Psoas muscle (tissue), 8 donors: ENCODE measurements at places on chromosomes 6 and 20. TPM values are rescaled to one million over a fixed set of nuclear protein-coding genes. Genes with fewer than 3 reads are reported as not detected.

DNA sequence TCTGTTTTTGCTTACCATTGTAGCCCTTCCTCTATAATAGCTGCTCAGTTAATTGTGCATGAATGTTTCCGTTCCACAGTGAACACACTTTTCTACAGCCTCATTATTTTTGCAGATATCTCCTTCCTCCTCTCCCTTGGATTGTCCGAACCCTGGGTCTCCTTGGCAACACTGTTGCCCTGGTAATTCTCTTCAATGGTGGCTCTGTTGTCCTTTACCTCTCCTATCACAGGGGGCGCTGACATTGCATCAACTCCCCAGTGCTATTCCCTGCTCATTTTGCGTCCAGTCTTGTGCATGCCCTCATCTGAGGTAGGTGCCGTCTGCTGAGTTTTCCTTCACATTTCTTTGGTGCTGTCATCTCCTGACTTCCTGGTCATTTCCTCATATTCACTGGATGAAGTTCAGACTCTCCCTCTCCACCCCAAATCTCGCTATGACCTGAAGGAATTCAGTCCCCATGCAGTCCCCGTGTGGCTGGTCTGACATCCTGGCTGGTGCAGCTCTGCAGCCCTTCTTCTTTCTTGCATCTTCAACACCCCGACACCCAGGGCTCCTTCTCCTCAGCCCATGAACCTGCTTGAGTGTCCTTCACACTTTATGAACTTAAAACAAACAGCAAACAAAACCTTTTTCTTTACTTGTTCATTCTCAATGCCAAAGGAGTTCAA, 21.1 kb downstream of the PHACTR2 start:
- no peak for DNase-seq

GRCh38 chr6:45959534-45960145, 56.0 kb downstream of the CLIC5 start:
- no peak for DNase-seq

GRCh38 chr6:130405549-130405948, 39.7 kb downstream of the TMEM200A start:
- DNase-seq: no peak

- peak; percentile 64 for DNase-seq
These were observed 72.0 kb downstream of the DACT2 start for GRCh38 chr6:168247443-168248147.

- peak; percentile 12 for DNase-seq
These were observed 31.1 kb upstream of the DLGAP4 start for GRCh38 chr20:36275011-36275410.

DNA sequence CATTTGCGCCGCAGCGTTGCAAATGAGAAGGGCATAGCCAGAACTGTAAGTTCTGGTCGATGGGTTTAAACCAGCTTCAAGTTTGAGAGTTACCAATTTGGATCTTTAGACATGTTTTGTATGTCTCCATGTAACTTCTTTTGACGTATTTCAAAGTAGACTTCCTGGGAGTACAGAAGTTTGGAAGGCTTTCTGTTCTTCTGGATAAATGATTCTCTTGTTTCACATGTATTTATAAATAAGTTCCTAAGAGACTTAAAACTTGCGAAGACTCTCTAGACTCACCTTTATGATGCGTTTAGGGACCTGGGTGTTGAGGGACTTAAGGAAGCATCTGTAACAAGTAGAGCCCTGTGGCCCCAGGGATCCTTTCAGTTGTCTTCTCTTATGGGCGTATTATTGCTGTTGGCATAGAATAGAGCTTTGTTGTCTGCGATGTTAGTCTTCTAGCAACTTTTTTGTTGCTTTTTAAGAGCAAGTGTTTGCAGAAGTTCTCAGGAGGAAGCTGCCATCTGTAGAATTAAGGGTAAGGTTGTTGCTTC, 1.3 kb downstream of the CDYL start:
- DNase-seq: no peak

- DNase-seq: no peak
These were observed 22.3 kb upstream of the LAMP5 start for GRCh38 chr20:9492067-9492466.

DNA sequence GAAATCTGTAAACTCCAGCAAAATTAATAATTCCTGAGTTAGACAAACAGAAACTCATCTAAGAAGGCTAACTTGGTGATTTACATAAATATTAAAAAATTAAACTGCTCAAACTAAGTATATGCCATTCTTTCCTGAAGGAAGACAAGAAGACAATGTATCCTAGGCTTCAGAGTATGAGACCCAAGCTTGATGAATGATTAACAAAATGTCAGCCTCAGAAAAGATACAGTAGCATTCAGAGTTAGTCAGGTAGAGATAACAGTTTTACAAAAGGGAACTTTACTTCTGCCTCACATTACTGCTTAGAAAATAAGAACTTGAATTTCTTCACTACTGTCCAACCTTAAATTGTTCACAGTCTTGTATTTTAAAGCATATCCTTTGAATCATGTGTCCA, 12.0 kb downstream of the CSNK2A1 start:
- DNase-seq: no peak

DNA sequence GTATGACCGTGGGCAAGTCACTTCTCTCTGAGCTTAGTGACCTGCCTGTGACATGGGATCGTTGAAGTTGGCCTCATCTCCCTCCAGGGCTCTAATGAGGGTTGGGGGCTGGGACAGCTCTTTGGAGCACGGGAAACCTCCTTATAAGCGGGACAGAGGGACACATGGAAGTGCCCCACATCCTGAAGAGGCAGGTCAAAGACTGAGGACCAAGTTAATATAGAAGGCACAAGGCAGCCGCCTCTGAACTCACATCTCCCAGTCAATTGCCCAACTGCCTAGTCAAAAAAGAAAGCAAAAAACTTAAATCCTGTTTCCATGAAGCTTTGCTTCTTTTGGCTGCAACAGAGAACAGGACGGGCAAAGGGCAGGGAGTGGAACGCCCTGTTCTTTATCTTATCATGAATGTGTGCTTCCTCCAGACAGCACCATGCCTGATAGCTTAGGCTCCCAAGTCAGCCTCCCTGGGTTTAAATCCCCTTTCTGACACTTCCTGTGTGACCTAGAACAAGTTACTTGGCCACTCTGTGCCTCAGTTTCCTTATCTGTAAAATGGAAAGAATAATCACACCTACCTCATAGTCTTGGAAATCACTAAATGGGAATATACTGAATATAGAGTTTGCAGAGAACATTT, 27.1 kb downstream of the LBP start:
- no peak for DNase-seq

DNA sequence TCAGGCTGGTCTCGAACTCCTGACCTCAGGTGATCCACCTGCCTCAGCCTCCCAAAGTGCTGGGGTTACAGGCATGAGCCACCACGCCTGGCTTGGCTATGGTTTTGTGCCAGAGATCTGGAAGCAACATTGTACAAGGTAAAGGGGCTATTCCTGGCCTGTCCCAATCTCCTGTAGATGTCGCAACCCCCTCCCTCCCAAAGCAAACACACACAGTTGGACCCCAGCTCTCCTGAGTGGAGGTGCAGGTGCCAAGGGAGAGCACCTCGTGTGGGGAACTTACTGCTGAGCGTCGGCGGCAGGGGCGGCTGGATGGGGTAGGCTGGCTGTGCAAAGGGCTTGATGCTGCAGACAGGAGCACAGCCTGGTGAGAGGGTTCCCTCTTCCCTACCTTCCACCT, 8.8 kb downstream of the RPL10A start:
- DNase-seq: peak; percentile 38

- no peak for DNase-seq
These were observed 16.9 kb upstream of the MLIP start for GRCh38 chr6:54094293-54094692.

DNA sequence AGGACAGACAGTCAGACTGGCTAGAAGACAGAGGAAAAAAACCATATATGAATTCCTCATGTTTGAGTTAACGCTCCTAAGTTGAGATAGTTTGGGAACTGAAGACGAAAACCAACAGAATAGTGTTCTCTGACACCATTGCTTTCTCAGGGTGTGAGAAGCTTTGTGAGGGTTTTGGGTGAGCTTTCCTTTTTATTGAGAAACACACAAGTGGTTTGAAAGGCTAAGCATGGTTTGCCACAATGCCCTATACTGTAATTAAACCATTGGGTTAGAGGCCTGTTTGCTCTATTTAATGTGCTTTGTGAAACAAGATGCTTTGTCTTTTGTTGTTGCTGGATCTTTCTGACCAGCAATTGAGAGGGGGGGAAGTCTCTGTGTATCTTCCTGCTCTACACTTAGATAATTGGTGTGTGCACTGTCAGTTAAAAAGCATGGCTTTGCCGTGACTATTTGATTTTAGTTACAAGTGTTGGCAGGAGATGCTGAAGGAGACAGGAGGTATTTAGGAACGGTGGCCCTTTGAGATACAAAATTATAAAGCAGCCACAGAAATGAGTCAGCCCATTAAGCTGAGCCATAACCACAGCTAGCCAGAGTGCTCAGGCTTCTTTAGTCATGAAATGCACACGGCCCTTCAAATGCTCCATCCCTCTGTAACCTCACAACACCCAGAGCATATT, 273.0 kb upstream of the PREP start:
- DNase-seq: no peak

GRCh38 chr20:48875233-48875913, 46.1 kb upstream of the ARFGEF2 start:
- no peak for DNase-seq

- DNase-seq: no peak
These were observed 51.7 kb downstream of the PDE10A start for GRCh38 chr6:165611294-165611693.

- DNase-seq: no peak
These were observed 3.8 kb downstream of the ZNF334 start for GRCh38 chr20:46509523-46509922.

DNA sequence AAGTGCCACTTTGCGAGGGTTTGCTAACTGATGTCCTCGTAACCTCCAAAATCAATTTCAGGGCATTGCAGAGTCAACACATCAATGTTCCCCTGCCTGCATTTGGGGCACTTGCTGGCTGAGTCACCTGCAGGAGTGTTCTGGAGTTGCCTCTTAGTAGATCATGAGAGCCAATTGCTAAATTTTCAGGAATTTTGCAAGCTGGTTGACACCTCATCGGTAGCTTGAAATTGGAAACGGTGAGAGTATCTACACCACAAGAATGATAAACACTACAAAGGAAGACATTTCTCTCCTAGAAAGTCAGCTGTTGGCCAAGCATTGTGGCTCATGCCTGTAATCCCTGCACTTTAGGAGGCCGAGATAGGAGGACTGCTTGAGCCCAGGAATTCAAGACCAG, 10.8 kb upstream of the BFSP1 start:
- DNase-seq: no peak

Gene SOX4
- total RNA-seq: 1.9 TPM

Gene HLA-C
- 119 TPM for total RNA-seq

Gene TGM3
- total RNA-seq: not detected

Gene PTGIS
- 26.5 TPM for total RNA-seq

Gene GFRAL
- total RNA-seq: not detected

Gene RRAGD
- 105 TPM for total RNA-seq

Gene FOXC1
- total RNA-seq: 1.8 TPM

Gene TSHZ2
- 3.3 TPM for total RNA-seq

Gene TRIM40
- not detected for total RNA-seq
